ENCODE measurements at places on chromosomes 4 and X.

GRCh38 chr4:28444886-28445496 lies 1584.3 kb downstream of the STIM2 start:
- DNase-seq, result no peak

DNA sequence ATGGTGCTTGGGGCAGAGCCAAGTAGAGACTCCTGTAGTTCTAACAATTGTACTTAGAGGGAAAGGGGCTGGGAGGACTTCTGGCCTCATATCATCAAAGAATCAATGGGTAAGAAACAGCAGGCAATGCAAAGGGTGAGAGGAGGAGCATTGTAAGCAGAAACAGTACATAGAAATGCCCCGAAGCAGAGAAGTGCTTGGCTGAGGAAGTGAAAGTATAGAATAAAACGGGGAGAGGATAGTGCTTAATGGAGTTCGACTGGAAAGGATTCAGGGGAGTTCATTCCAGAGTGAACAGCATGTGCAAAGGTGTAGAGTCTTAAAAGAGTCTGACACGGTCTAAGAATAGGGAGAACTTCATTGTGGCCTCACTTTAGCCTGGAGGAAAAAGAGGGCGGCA lies 103.0 kb downstream of the SYNPO2 start:
- DNase-seq, result no peak

GRCh38 chr4:85482010-85482738 lies 7.2 kb downstream of the ARHGAP24 start:
- peak; percentile 15 for DNase-seq

DNA sequence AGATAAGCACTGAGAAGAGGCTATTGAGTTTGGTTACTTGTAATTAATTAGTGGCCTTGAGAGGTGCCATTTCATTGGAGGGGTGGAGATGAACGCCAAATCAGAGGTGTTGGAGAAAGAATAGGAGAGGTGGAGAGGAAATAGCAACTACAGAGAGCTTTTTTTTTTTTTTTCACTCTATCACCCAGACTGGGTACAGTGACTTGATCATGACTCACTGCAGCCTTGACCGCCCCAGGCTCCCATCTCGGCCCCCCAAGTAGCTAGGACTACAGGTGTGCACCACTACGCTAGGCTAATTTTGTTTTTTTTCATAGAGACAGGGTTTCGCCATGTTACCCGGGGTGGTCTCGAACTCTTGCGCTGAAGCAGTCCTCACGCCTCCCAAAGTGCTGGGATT lies 5.2 kb downstream of the NHS start:
- DNase-seq, result no peak

DNA sequence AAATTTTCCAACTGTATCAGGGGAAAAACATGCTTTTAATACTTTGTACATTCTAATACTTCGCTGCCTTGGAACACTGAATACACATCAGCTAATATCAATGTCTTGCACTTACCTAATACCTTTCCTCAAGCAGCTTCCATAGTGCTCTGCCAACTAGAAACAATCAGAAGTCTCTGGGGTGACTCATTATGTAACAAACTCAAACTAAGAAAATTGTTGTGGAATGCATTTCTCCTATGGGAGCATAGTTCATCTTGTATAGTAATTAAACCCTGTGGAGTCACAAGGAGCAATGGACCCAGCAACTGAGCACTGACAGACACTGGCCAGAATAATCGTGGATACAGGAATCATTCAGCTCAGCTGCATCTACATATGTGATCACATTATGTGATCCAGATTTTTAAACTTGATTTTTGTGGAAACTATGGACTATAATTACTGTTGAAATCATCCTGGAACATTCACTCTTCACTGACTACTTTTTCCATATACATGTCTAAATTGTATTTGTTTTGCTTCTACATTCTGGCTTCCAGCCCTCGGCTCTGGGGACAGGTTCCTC lies 496.9 kb downstream of the TMA16 start:
- no peak for DNase-seq

- DNase-seq, result no peak
Measured at GRCh38 chr4:61896634-61897033, 696.5 kb downstream of the ADGRL3 start.

- no peak for DNase-seq
Measured at GRCh38 chrX:87392369-87392768, 125.2 kb upstream of the KLHL4 start.

GRCh38 chr4:1777822-1778641 lies 15.1 kb upstream of the FGFR3 start:
- no peak for DNase-seq

- DNase-seq, result no peak
Measured at GRCh38 chrX:87901060-87901459, 383.5 kb downstream of the KLHL4 start.

DNA sequence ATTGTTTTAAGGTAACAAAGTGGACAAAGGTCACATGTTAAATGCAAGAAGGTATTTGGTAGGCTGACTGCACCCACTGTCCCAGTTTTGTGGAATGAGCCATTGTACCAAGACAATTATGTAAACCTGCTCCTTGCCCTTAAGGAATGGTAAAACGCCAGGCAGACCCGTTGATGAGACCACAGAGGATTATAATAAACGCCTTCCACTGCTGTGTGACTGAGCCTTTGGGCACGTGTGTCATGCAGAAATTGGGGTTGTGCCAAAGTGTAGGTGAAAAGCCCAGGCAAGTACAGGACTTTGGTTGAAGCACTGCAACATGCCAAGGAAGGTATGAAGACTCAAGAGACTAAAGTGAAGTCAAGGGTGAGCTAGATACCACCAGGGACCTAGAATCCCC lies 59.7 kb downstream of the LRRC66 start:
- DNase-seq, result no peak

GRCh38 chrX:76253432-76253831 lies 80.6 kb downstream of the PBDC1 start:
- peak; percentile 25 for DNase-seq

DNA sequence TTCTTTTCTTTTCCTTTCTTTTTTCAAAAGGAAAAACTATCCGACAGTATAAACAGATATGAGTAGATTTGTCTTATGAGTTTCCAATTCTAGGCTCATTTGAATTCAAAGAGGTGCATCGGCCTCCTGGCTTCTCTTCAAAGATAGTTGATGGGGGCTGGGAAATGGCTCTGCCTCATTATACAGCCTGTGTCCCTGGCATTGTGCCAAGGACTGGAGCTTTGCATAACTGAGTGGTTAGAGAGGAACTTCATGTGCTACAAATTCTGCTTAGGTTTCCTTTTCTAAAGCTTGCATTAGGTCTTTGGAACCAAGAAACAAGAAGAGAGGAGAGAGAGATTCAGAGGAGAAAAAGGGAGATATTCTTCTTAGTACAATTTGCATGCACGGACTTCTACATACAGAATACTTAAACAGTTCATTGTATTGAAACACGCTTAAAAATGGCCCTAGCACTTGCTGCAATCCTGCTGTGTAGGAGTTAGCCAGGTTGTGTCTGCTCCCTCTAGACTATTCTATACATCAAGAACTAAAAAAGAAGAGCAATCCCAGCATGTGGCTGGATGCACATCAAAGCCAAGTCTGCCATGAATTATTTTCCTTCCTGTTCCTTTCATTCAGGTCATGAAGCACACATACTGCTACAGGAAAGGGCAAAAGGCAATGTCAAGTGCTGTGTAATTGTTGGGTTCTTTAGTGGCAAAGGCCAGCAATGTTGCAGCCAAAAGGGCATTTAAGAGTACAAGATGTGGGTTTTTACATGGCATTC lies 70.9 kb downstream of the INTS12 start:
- peak; percentile 94 for DNase-seq

DNA sequence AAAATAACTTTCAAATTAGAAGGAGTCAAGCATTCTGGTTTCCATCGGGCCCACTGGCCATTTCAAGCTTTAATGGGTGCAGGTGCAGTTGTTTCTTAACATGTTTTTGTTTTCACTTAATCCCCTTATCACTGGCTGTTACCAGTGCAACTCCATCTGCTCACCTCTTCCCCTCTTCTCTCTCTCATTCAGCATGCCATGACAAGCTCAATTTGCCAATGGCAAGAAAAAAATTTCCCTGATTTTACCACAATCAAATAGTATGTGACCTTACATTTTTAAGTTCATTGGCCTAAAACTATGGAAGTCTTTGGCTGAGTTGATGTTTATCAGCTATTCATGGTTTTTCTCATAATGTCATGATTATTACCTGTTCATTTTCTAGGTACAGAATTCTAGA lies 299.1 kb upstream of the BMP3 start:
- DNase-seq, result no peak

GRCh38 chr4:67365661-67366245 lies 179.6 kb downstream of the CENPC start:
- DNase-seq, result no peak

GRCh38 chrX:47232803-47233332 lies at the start of gene USP11:
Gene USP11, plus strand, starts transcription at chrX:47233009. Its CDS starts 35 bp downstream, at chrX:47233044.
- DNase-seq, result peak; percentile 51

DNA sequence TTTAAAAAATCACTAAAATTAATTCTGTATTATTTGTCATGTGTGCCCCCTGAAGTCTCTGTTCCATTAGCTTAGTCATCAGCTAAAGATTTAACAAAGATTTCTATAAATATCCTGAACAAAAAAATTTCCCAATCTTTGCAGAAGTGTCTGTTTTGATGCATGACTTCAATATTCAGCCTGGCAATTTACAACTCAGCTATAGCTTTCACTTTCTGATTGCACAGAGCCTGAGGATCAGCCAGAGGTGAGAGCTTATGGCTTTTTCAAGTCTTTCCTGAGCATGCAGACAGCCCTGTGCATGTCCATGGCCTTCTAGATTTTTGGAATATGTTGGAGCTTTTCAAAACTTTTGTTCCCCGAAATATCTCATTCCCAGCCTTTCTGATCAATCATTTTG lies 420.1 kb downstream of the ZNF674 start:
- no peak for DNase-seq

GRCh38 chrX:38811515-38812243 lies 10.4 kb downstream of the MID1IP1 start:
- DNase-seq, result no peak

DNA sequence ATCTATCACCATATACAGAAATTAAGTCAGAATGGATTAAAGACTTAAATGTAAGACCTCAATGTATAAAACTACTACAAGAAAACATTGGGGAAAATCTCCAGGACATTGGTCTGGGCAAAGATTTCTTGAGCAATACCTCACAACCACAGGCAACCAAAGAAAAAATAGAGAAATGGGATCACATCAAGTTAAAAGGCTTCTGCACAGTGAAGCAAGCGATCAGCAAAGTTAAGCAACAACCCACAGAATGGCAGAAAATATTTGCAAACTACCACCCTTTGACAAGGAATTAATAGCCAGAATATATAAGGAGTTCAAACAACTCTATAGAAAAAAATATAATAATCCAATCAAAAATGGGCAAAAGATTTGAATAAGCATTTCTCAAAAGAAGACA lies 236.9 kb upstream of the EMCN start:
- DNase-seq, result no peak

GRCh38 chrX:87895421-87895820 lies 377.8 kb downstream of the KLHL4 start:
- no peak for DNase-seq

- DNase-seq, result peak; percentile 14
Measured at GRCh38 chrX:103211012-103211715, 3.7 kb upstream of the BEX4 start.

GRCh38 chr4:73734530-73735001 lies 5.8 kb upstream of the CXCL8 start:
- DNase-seq, result no peak

- DNase-seq, result no peak
Measured at GRCh38 chr4:107379054-107379869, 340.8 kb downstream of the PAPSS1 start.

- DNase-seq, result no peak
Measured at GRCh38 chr4:80586716-80587115, 251.2 kb downstream of the CFAP299 start.

GRCh38 chr4:181166742-181167399 lies 1076.3 kb upstream of the TENM3 start:
- DNase-seq, result no peak

- DNase-seq, result no peak
Measured at GRCh38 chrX:27439771-27440170, 23.4 kb downstream of the PPP4R3C start.

DNA sequence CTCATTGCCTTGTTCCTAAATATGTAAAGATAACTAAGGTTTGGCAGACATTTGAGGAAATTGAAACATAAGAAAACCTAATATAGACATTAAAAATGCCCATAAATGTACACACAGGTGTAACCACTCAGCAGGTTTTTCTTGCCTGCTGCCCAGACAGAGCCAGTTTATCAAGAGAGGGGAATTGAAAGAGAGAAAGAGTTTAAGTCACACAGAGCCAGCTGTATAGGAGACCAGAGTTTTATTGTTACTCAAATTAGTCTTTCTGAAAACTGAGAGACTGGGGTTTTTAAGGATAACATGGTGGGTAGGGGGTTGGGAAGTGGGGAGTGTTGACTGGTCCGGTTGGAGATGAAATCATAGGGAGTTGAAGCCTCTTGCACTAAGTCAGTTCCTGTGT lies 119.0 kb downstream of the CFAP299 start:
- no peak for DNase-seq

- no peak for DNase-seq
Measured at GRCh38 chr4:71532407-71532806, 193.6 kb downstream of the SLC4A4 start.

All from RPMI8226 (cell line).